ENCODE measurements at places on chromosomes 6 and 20.
A peak's percentile ranks its signal among the peaks of the same experiment; 100 is the strongest.

DNA sequence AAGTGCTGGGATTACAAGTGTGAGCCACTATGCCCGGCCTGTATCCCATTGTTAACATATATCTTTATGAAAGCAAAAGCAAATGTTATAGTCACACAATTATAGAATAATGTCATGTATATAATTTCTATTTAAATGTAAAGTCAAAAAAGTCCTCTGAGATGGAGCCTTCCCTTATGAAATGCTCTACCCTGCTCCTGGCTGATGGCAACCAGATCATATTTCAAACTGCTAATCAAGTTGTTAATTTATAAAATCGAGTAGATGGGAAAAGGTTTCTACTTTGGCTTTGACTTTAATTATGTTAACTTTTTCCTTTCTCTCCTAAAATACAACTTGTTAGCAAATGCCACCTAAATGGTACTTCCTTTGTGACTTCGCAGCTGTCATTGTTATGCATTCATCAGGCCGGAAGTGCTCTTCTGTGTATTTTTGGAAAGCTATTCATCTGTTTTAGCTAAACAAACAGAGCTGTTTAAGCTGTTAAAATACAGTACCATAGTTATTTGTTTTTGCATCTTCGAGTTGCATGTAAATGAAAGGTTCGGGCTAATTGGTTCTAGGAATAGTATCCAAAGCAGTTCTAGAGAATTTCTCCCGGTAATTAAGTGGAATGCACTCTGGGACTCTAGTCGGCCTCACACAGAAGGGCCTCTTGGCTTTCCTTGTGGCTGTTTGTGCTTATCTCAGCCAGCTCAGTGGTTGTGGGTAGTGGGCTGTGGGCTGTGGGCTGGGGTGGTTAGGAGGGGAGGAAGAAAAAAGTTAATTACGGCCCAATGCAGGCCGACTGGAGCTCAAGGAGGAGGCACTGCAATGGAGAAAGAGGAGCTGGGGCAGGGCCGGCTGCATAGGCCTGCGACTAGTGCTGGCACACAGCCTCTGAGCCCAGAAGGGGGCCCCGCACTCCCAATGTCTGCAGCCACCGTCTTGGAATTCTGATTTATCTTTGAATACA lies 34.8 kb downstream of the SLC35D3 start:
- DNase-seq, result no peak

DNA sequence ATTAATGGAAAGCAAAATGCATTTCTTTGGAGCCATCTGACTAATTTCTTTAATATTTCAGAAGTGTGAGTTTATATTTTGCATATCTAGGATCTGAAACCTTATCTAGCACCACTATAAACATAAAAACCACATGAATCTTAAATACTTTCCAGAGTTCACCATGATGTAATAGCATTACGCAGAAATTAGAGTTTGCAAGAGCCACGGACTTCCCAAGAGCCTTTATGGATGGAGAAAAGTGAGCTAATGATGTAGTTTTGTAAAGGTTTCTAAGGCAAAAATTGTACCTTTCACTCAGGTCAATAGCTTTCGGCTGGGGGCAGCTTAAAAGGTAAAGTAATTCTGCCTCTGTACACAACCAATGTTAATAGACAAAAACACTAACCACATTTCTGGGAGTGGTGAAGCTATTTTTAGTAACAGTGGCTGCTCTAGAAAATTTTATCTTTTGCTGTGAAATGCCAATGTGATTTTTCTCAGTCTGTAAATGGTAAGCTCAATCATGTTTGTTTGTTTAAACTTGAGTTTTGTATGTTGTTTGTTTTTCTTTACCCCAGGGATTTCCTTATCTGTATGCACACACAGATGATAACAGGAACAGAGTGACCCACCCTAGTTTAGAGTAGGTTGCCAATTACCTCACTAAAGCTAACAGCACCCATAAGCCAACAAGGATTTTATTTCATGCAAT lies 80.5 kb downstream of the FILIP1 start:
- no peak for DNase-seq

DNA sequence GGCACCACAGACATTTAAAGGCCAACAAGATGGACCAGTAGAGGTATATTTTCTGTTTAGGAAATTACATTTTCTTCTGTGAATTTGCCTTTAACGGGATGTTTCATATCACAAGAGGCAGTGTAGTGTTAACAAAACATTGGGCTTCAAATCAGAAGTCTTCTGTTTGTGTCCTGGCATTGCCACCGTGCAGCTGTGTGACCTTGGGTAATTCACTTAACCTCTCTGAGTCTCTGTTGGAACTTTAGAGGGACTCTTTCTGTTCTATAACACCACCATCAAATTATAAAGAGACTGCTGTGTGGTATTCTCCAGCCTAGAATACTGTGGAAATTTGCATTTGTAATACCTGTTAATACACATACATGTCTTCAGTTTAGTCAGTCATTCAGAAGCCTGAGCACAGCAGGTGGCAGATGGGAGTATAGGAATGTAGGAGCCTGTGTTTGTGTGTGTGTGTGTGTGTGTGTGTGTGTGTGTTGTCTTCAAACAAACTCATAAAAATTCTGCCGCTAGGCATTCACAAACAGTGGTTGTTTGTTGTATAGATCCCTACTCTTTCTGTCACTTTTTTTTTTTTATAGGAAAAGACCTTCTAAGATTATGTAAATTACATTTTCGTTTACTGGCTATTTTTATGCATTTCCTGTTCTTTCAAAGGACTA lies 22.6 kb downstream of the UST start:
- no peak for DNase-seq

DNA sequence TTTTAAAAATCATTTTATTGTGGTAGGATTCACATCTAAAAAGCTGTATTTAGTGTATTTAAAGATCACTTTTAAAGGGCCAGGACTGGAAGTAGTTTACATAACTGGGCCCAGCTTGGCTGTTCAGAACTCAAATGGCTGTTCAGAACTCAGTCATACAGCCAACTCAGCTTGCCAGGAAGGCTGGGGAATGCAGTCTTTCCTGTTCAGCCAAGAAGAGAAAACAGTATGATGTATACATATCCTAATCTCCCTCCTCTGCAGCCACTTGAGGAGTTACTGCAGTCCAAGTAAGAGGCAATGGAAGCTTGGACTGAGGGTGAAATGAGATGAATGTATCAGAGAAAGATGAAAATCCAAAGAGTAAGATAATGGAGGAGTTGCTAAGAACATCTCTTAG lies 24.6 kb downstream of the DSTN start:
- DNase-seq, result no peak

DNA sequence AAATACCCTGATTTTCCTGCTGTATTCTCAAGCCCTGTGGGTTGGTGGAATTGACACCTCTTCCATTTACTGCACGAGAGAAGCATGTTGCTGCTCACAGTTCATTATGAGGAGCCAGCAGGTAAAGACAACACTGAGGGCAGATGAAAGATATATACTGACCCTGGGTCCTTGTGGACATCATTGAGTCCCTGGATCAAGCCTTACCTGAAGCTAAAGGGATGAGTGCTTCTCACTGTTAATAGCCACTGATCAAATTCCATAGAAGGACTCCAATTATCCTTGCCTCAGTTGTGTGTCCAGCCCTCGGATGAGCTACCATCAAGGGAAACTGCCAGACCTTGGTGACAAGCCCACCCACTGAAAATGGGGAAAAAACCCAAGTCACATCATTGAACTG lies 7.7 kb upstream of the SIGLEC1 start:
- DNase-seq, result no peak

- no peak for DNase-seq
Observed at GRCh38 chr6:120198033-120198432, 848.5 kb upstream of the MAN1A1 start.

GRCh38 chr20:2840138-2840966 lies at the start of the genes PCED1A and VPS16:
PCED1A (minus strand) TSS chr20:2840655; CDS start chr20:2839912, 743 bp downstream.
VPS16 (plus strand) TSS chr20:2840745; CDS start chr20:2840775, 30 bp downstream.
- DNase-seq, result peak; percentile 90

GRCh38 chr6:159935633-159936032 lies 33.2 kb upstream of the IGF2R start:
- no peak for DNase-seq
